ENCODE measurements at places on chromosomes 7 and 10. TPM values are rescaled to one million over a fixed set of nuclear protein-coding genes. Genes with fewer than 3 reads are reported as not detected.

AGAP4 gene
- polyA plus RNA-seq: 7.7 TPM

ANKRD61 gene
- polyA plus RNA-seq: 0.49 TPM

GRCh38 chr7:122886357-122887081 lies at the start of gene CADPS2:
CADPS2 (minus strand) TSS chr7:122886460; CDS start chr7:122886337, 123 bp downstream.
- DNase-seq: peak; percentile 50

DNA sequence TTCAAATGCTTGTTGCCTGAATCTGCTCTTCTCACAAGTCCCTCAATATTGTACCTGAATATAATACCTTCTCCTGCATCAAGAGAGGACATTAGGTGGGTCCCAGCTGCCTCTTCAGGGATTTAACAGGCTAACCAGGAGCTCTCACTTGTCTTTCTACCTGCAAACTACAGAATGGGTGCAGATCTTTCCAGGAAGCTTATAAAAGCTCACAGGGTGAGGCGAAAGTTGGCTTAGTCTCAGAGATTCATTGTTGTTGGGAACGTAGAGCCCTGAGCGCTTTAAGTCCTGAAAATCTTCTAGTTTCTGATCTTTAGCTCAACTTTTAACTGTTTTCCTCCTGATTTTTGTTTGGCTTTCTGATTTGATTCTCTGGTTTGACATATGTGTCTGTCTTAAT lies 25.0 kb downstream of the PLAU start:
- no peak for DNase-seq

Data from A549 (cell line).